ENCODE measurements at places on chromosomes 16 and 17. TPM values are rescaled to one million over a fixed set of nuclear protein-coding genes. Genes with fewer than 3 reads are reported as not detected.

DNA sequence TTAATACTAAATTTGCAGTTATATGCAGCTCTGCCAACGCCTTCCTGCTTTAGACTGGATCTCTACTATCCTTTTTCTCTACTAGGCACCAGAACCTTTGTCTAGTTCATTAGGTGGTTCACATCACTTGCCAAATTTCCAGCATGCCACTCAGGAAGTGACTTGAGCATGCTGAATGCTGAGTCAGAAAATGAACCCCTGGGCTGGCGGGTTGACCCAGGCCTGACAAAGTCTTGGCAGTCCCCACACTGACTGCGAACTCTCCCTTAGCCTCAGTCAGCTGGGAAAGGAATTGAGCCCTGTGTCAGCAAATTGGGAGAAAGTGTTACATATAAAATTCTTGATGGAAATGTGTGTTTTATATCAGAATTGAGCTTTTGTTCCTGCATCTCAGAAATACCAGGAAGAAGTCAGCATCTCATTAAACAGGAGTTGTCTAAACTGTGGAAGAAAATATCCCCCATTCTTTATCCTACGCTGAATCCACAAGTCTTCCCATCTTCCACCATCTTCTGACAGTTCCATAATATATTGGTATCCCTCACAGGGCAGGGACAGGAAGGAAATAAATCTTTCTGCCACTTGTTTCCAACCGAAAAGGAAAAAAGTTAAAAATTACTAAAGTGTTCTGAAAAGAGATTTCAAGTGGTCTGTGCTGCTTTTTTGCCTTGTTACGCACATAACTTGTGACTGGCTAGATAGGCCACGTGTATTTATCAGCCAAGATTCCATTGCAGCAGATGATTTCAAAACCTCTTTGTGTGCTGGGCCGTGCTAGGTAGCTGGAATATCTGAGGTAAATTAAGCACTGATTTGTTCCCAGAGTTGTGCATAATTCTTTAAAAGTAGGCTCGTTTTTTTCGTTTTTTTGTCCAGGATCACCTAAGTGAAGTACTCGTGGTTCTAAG is 16.7 kb upstream of the SLC12A3 start:
- DNase-seq, result no peak

DNA sequence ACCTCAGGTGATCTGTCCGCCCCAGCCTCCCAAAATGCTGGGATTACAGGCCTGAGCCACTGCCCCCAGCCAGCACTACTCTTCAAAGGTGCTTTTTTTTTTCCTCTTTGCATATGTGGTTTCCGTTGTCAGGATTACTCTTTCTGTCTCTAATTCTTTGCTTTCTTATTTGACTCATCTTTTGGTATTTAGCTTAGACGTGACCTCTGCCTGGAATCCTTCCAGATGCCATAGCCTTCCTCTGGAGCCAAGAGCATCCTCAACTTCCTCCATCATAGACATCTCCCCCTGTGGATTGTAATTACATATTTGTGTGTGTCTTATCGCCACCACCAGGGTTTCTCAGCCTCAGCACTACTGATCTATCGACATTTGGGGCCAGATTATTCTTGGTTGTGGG is 84.4 kb upstream of the XYLT1 start:
- no peak for DNase-seq

GP2 gene
- not detected for total RNA-seq

DNA sequence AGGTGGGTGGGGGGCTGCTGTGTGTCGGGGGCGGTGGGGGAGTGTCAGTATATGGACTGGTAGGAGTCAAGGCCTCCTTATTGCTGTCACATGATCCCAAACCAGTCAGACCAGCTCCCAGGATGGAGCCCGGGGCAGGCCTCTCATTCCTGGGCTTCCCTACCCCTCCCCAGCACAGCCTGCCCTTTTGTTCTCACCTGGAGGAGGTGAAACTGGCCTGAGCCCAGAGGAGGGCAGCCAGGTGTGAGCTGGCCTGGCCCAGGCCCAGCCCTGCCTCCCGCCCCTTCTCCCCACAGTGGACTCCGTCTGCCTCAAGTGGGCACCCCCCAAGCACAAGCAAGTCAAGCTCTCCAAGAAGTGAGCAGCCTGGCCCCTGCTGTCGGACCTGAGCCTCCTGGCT is 4.6 kb downstream of the PRSS8 start:
- DNase-seq, result no peak

GRCh38 chr17:75738218-75738802 is 17.1 kb downstream of the ITGB4 start:
- DNase-seq, result peak; percentile 77

- DNase-seq, result no peak
Measured at GRCh38 chr17:290121-290521, 62.5 kb downstream of the RPH3AL start.

TPPP3 gene
- not detected for total RNA-seq

DNA sequence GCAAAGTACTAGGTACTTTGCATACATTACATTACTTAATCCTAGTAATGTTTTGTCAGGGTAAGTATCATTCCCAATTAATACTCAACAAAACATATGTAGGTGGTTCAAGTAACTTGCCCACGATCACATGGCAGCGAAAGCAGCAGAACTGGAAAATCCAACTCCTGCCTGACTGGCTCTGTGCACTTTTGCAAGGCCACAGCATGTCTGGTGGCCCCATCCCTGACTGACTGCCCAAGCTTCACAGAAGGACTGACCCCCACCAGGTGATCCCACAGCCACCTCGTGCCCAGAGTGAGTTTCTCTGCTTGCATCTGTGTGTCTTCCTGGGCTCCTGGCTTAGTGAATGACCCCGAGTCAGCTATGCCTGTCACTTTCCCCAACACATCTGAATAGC is 11.4 kb downstream of the CNP start:
- no peak for DNase-seq

CEP95 gene
- total RNA-seq, result 42.9 TPM

CCL3 gene
- total RNA-seq, result 414 TPM
